DMS153 (cell line): ENCODE measurements at places on chromosomes 12 and 14.

- no peak for DNase-seq
Observed at GRCh38 chr12:20188930-20189653, 179.2 kb upstream of the PDE3A start.

GRCh38 chr12:124941170-124941527, 26.7 kb upstream of the UBC start:
- DNase-seq = no peak

DNA sequence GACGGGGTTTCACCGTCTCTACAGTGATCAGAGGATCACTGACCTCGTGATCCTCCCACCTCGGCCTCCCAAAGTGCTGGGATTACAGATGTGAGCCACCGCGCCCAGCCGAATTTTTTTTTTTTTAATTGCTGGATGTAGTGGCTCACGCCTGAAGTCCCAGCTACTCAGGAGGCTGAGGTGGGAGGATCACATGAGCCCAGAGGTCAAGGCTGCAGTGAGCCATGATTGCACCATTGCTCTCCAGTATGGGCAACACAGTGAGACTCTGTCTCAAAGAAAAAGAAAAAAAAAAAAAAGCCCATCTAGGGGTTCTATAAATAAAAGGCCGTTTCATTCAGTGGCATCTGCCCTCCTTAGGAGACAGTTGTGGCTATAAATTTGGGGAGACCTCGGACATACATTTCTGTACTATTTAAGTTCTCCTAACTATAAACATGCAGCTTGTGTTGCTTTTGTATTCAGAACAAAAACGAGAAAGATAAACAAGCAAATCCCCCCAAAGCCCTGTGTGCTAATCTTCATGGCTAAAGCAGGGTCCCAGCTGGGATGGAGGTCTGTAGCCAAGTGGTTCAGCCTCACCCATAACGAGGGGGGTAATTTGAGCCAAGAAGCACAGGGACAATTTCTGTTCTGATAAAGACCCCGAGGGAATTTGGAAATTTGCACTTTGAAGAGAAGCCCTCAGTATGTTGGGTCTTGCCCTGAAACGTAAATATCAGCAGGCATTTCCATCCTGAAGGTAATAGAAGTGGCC, 35.0 kb upstream of the BCL7A start:
- no peak for DNase-seq

GRCh38 chr12:91021076-91021475, 16.3 kb upstream of the EPYC start:
- no peak for DNase-seq

GRCh38 chr12:100900808-100901207, 106.2 kb downstream of the ANO4 start:
- no peak for DNase-seq

- DNase-seq = no peak
Observed at GRCh38 chr14:73026243-73026844, 562 bp downstream of the ZFYVE1 start.

DNA sequence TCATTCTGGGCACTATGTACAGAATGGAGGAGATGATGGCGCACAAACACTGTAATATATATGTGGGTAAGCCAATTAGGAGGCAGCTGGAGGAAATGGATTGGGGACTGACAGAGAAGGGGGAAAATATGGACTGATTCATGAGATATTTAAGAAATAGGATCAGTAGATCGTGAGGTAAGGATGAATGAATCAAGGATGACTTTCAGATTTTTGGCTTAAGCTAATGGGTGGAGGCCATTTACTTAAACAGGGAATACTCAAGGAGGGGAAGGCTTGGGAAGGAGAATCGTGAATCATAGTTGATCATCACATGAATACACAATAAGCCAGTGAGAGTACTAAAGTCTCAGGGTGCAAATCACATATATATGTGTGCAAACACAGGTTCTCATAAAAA, 11.2 kb upstream of the GNPNAT1 start:
- DNase-seq = no peak

- no peak for DNase-seq
Observed at GRCh38 chr14:32508281-32508680, 179.2 kb downstream of the AKAP6 start.

GRCh38 chr14:21399311-21399870, 15.6 kb upstream of the SUPT16H start:
- DNase-seq = no peak

GRCh38 chr14:90651271-90651804, 164.9 kb downstream of the TTC7B start:
- DNase-seq = no peak

DNA sequence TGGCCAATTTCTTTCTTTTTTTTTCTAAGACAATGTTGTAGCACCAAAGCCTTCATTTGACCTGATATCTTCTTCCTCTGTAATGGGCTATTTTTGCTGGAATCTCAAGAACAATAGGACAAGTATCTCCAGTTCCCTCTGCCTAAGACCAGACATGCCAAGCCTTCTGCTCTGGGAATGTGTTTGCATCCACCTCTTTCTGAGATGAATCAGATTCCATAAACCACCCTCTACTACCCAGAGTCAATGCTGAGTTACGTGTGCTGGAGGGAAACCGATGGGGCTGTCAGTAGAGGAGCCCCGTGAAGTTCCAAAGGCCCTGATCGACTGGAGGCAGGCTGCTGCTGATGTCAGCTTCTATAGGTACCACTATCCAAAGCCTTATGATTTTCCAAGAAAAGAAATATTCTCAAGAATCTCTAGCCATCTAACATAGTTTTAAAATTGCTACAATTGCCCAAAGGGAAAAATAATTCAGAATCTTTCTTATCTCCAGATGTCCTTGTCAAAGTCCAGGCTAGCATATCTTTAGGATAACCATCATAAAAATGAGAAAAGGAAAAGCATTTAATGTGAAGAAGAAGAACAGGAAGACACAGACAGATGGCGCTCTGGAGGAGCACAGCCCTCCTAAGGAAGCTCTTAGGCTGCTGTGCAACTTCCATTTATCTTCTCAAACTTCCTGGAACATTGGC, 101.9 kb downstream of the SLC8A3 start:
- DNase-seq = peak; percentile 28

DNA sequence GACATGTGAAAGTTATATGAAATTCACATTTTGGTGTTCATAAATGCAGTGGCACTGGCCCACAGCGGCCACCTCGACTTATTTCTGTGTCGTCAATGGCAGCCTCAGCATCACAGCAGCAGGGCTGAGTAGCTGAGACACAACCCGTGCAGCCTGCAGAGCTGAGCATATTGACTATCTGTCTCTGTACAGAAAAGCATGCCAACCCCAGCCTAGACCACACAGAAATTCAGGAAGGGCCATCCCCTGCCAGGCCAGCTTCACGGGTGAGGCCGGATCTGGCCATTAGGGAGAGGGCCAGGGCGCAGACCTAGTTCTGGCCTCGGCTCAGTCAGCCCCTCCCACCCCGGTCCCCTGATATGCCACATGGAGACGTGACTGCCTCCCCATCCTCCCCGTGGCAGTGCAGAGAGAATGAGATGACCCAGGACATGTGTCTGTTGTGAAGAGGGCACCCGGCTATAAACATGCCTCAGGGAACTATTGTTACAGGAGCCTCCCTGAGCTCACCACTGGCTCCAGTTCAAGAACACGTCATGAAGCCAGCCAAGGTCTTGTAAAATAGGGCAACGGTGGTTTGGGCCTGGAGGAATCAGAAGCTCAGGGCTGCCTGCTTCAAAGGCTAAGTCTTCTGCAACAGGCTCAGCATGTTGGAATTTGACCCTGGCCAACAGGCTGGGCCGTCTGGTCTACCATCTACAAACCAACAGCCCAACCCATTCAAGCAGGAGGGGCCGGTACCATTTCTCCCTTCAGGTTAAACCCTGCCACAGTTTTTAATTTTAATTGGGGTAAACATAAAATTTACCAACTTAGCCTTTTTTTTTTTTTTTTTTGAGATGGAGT, 25.5 kb downstream of the SCARB1 start:
- peak; percentile 90 for DNase-seq

- DNase-seq = no peak
Observed at GRCh38 chr14:65193916-65194590, 91.7 kb upstream of the MAX start.

GRCh38 chr14:88346048-88346639, 23.1 kb upstream of the KCNK10 start:
- DNase-seq = peak; percentile 58

GRCh38 chr14:33762161-33762851, 188.6 kb downstream of the EGLN3 start:
- DNase-seq = no peak

- no peak for DNase-seq
Observed at GRCh38 chr12:110314308-110314707, 33.3 kb downstream of the ATP2A2 start.

GRCh38 chr12:81542065-81543010, 216.8 kb downstream of the PPFIA2 start:
- no peak for DNase-seq

GRCh38 chr14:105426416-105427130, 6.9 kb downstream of the MTA1 start:
- DNase-seq = no peak

DNA sequence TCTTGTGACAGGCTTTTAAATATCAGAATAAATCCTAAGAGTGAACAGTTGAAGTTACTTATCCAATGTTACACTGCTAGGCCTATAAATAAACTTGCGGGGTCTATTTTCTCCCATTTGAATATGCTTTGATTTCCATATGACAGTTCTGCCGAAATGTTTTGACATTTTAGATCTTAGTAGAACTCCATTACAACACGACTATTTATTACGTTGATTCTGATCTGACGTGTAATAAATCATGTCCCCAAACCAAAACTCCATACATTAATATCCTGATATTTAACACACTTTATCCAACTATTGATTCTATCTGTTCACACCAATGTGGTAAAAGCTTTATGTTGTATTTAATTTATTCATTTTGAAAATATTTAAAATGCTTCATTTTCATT, 16.1 kb upstream of the NEMF start:
- DNase-seq = no peak

DNA sequence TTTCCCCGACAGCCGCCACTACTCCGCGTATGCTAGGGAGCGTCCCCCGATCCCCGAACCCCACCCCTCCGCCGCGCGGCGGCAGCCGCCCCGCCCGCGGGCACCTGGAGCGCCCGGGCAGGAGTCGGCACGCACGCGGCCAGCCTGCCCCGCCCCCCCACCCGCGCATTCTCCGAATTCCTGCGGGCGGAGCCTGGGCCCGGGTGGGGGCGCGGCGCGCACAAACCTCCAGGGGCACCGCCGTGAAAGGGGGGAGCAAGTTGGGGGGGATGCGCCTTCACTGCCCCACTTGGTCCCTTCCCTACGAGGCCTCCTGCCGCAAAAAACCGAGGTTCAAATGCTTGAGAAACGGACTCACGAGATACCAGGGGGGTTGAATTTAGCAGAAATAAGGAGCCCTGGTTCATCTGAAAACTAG, 1.7 kb downstream of the AJUBA start:
- no peak for DNase-seq

DNA sequence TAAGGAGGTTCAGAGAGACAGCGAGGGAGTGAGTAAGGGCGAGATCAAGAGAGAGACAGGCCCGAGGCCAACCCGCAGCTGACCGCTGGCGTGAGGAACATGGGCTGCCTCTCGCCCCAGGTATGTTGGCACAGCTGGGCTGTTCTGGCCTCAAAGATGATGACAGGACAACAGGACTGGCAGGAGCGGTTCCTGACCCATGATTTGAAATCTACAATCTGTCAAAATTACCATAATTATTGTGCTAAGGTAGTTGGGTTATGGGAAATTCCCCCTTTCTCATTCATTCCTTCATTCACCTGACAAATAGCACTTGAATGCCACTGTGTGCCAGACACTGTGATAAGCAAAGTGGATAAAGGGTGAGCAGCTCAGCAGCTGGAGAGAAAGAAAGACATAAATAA, 5.1 kb upstream of the ENDOU start:
- peak; percentile 26 for DNase-seq

- DNase-seq = no peak
Observed at GRCh38 chr12:6093764-6094163, 30.7 kb downstream of the VWF start.

- no peak for DNase-seq
Observed at GRCh38 chr14:55103971-55104954, 24.8 kb upstream of the LGALS3 start.

- no peak for DNase-seq
Observed at GRCh38 chr12:123829561-123829960, 67.5 kb downstream of the DNAH10 start.

- DNase-seq = no peak
Observed at GRCh38 chr12:129937426-129937825, 33.6 kb upstream of the TMEM132D start.

DNA sequence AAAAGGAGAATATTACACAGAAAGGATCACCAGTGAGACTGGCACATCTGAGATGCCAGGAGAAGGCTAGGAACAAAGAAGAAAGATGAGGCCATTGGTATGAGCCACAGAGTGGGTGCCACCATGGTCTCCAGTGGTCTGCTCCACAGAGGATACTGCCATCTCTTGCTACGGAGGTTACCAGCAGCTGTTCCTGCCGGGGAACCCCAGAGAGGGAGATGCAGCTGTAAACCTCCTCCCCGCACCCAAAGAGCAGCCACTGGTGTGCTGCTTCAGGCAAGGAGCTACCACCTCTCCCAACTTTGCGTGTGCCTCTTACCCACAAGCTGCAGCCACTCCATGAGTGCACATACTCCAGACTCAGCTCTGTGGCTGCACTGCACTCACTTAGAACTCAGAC, 201.5 kb upstream of the RTL1 start:
- DNase-seq = no peak

DNA sequence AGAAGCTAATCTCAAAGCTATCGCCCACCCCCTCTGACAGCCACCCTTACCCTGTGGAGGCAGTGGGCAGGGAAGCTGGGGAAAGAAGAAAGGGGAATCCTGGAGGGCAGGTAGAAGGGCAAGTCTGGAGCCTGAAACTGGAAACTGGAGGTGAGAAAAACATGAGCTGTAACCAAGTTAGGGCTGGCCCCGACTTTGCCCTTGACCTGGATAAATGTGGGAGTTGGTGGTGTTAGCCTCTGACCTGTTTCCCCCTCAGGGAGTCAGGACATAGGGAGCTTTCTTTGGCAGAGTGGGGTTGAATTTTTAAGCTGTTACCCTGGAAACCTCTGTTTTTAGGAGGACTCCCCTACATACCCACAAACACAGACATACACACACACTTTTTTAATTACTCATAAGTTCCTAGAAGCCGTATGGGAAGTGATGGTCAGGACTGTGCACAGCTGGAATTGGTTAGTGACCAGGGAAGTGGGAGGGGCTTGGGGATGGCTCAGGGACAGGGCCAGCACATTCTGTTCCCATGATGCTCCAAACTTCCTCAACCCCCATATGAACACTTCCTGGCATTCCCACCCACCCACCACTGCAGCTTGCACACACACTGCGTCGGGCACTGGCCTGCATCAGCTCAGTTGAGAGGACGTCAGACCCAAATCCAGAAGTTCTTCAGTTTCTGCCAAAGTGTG, 5.0 kb upstream of the MMP19 start:
- DNase-seq = no peak

GRCh38 chr14:61484031-61484430, 162.7 kb downstream of the PRKCH start:
- DNase-seq = no peak

- no peak for DNase-seq
Observed at GRCh38 chr14:86639146-86639545, 1109.2 kb downstream of the FLRT2 start.

GRCh38 chr12:5269846-5270245, 162.1 kb upstream of the NTF3 start:
- DNase-seq = no peak
